ENCODE measurements at places on chromosomes 7 and 10.

DNA sequence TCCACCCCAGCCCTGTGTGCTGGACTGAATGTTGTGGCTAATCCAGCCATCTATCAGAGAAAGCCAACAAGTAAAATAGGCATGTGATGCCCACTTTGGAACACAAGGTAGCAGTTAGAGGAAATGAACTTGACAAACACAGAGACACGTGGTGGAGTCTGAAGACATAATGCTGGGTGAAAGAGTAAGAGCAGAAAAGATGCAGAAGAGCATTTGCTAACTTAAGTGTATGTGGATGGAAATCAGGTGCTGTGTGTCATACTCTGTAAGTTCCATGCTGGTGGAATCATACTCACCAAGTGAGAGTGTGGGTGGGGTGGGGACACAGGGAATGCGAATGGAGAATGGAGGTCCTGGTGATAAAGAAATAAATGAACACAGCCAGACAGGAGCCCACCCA, 22.8 kb downstream of the WDFY4 start:
- no peak for DNase-seq
- H3K27ac ChIP-seq = no peak overlapping the region
- H3K4me3 ChIP-seq = no peak overlapping the region
- no peaks in the 10 kb centered on the region for H3K36me3 ChIP-seq

GRCh38 chr7:25495342-25496250, 267.3 kb upstream of the NPVF start:
- H3K36me3 ChIP-seq = no peaks in the 10 kb centered on the region
- H3K4me3 ChIP-seq = no peak overlapping the region
- no peak for DNase-seq
- no peaks in the 10 kb centered on the region for H3K27me3 ChIP-seq

DNA sequence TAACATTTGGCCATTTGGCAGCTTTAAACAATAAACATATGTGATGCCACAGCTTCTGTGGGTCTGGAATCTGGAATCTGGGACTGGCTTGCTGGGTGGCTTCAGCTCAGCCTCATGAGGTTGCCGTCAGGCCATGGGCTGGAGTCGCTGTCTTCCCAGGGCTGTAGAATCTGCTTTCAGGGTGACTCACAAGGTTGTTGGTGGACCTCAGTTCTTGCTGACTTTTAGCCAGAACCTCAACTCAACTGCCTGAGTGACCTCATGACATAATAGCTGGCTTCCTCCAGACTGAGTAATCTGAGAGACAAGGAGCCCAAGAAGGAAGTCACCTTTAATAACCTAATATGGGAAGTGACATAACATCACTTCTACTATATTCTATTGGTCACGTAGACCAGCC, 44.6 kb upstream of the TSPAN13 start:
- DNase-seq = no peak
- no peaks in the 10 kb centered on the region for H3K4me1 ChIP-seq

- no peak for DNase-seq
- H3K4me3 ChIP-seq = no peak overlapping the region
- no peaks in the 10 kb centered on the region for H3K4me1 ChIP-seq
Measured at GRCh38 chr7:148821422-148821821, 62.7 kb downstream of the EZH2 start.
